ENCODE measurements at places on chromosomes 13 and 19.

- no peak for DNase-seq
Observed at GRCh38 chr13:75762076-75762937, 126.2 kb downstream of the LMO7 start.

- DNase-seq: peak; percentile 85
Observed at GRCh38 chr19:46076951-46077814, 36.4 kb upstream of the IGFL4 start.

DNA sequence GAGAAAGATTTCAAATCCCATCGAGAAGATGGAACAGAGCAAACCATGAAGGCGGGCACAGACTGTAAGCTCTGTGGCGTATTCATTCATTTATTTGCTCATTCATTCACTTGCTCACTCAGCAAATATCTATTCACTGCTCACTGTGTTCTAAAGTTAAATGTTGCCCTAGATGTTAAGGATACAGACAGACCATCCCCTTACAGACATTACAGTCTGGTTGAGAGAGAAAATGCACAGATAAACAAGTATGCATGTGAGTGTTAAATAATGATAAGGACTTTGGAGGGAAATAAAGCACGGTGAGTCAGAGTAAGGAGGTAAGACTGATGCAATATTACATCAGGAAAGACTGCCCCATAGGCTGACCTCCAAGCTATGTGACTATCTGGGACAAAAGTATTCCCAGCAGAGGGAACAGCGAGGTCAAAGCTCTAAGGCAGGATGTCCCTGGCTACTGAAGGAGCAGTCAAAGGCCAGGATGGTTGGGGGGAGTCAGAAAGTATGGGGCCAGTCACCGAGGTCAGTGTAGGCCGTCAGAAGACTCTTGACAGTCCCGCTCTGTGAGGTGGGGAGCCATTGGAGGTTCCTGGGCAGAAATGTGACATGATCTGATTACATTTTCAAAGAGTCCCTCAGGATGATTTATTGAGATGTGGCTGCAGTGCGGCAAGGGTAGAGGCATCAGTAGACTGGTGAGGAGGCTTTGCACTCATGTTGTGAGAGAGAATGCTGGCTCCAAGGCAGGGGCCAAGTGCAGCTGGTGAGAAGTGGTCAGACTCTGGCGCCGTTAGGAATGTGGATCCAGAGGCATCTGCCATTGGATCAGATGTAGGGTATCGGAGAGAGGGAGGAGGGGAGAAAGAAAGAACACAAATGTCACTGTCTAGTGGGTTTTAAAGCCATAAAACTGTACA, 37.9 kb downstream of the MBNL2 start:
- DNase-seq: peak; percentile 64

- no peak for DNase-seq
Observed at GRCh38 chr13:42834946-42835345, 53.6 kb downstream of the FAM216B start.
